Upper lobe of left lung (tissue), 6 donors: ENCODE measurements at places on chromosomes 11 and 22.
A peak's percentile ranks its signal among the peaks of the same experiment; 100 is the strongest.

DNA sequence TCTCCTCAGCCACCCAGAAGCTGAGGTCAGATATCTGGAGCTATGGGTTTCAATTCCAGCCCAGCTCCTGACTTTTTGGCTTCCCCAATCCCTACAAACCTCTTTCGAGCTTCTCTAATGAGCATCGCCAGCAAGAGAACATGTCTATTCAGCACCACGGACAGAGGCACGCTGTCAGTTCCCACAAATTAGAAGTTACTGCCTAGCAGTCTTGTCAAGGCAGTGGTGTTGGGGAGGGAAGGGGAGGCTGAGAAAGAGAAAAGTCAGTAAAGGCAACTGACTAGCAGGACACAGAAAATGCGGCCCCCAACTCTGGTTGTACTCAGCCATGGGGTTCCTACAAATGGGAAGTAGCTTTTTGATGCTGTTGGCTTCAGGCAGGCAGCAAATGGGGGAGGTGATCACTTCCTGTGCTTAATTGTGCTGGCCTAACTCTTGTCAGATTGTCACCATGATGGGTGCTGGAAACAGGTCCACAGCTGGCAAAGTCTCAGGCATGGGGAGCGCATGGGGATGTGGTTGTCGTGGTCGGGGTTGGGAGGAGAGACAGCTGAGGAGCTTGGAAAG, 205.9 kb downstream of the ST3GAL4 start:
- no peak for DNase-seq

GRCh38 chr11:110032259-110032658, 60.9 kb upstream of the ZC3H12C start:
- no peak for DNase-seq

- peak; percentile 84 for DNase-seq
These were observed 49.7 kb upstream of the TTLL12 start for GRCh38 chr22:43236411-43237166.

GRCh38 chr11:60700689-60701468, 1.5 kb downstream of the MS4A8 start:
- no peak for DNase-seq

GRCh38 chr22:20279662-20280134, 11.6 kb upstream of the RTN4R start:
- no peak for DNase-seq

GRCh38 chr22:33057363-33057995, 702 bp downstream of the SYN3 start:
- DNase-seq: no peak
